ENCODE measurements at places on chromosomes 1 and 21.

DNA sequence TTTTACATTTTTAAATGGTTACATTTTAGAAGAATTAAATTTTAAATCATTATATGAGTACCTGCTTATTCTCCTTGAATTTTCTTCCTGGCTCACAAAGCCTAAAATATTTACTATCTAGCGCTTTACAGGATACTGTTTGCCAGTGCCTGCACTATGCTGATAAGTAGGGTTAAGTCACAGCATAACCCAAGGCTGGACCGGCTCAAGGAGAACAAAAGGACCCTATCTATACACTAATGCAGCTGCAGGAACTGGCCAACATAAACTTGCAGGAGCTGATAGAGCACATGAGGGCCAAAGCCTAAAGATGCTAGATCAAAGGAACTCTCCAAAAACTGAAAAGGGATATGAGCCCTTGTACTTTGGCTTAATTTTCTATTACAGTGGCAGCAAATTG, 1086.9 kb upstream of the TMPRSS15 start:
- no peak for DNase-seq

- DNase-seq: no peak
These were observed 315.0 kb upstream of the VAMP3 start for GRCh38 chr1:7455796-7456721.

GRCh38 chr1:86848654-86849053, 65.3 kb downstream of the SELENOF start:
- DNase-seq: no peak

GRCh38 chr21:39348040-39348354, 891 bp downstream of the HMGN1 start:
- no peak for DNase-seq
